Fibroblast of upper back skin (primary cell): ENCODE measurements at places on chromosomes 6 and 20.

GRCh38 chr6:141321493-141322347 lies 811.0 kb upstream of the GJE1 start:
- peak; percentile 69 for DNase-seq

DNA sequence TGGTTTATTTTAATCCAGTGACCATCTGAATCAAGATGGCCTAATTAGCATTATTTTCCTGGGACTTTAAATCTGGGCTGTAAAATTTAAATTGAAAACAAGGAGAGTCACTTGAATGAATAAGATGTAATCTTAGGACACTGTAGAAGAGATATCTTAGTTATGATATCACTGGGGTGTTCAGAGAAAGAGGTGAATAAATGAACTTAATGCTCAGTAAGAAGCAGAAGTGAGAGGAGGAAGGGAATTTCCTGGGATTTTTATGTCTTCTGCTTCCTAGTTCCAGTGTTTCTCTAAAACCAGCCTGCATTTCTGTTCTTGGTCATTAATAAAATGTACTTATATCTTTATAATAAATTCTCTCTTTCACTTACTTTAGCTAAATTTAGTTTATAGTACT lies 136.8 kb upstream of the PTPRK start:
- peak; percentile 19 for DNase-seq

GRCh38 chr20:53847139-53847836 lies 223.1 kb downstream of the BCAS1 start:
- no peak for DNase-seq

DNA sequence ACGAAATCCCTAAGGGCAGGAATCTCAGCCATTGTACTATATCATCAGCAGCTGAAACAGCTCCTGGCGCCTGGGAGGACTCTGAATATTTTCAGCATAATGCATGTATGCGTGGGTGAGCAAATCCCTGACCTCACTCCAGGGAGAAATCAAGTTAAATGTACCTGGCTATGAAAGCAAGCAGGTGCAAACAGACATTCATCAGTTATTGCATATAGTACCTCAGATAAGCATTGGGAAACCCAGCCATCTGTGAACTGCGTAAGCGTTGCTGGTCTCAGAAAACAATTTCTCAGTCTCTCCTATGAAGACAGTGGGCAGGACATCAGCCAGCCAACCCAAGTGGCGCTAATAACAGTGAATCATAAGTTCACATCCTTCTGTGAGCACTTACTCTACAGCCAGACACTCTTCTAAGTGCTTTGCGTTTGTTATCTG lies 622.6 kb downstream of the EPM2A start:
- peak; percentile 6 for DNase-seq

DNA sequence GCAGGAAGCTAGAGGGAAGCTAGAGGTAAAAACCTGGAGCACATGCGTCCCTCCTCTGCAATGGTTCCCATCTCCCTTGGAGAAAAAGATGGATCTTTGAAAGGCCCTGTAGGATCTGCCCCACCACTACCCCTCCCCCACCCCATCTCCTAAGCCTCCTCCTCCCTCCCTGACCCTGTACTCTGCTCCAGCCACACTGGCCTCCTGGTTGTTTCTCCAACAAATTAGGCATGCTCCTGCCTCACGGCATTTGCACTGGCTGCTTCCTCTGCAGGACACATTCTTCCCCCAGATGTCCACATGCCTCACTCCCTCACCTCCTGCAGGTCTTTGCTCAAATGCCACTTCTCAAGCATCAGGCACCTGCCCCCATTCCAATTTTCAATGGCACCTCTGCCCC lies 45.5 kb downstream of the UBE2V1 start:
- no peak for DNase-seq

GRCh38 chr6:74458536-74458935 lies 747.3 kb downstream of the COL12A1 start:
- no peak for DNase-seq

DNA sequence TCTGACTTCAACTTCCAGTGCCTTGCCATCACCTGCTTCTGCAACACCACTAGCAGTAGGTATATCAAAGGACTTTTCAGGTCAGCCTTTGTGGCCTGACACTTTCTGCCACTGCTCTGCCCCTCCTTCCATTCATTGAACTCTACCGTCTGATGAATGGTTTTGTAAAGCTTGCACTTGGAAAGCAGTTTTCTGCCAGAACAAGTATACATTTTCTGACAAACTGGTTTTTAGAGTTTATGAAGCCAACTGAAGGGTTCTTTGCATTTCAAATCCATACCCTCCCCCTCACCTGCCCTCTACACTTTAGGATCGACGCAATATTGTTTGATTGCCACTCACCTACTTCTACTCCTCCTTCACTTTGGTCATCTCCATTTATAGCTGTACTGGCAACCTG lies 603.1 kb downstream of the HACE1 start:
- DNase-seq = no peak

DNA sequence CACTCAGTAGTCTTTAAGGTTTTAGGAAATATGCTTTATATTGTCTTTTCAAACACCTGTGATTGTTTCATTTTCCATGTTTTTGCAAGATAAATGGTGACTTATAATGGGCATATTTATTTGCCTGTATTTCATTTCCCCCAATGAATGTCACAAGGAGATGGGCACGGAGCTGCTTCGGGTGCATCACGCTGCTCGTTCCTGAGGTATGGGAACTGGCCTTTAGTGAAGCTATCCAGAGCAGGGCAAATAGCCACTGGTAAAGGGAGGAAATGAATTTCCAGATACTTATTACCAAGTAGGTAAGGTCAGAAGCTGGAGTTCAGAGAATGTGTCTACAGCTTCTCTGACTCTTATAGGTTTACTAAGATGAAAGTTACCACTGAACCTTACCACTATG lies 3.7 kb downstream of the POU3F2 start:
- DNase-seq = no peak

DNA sequence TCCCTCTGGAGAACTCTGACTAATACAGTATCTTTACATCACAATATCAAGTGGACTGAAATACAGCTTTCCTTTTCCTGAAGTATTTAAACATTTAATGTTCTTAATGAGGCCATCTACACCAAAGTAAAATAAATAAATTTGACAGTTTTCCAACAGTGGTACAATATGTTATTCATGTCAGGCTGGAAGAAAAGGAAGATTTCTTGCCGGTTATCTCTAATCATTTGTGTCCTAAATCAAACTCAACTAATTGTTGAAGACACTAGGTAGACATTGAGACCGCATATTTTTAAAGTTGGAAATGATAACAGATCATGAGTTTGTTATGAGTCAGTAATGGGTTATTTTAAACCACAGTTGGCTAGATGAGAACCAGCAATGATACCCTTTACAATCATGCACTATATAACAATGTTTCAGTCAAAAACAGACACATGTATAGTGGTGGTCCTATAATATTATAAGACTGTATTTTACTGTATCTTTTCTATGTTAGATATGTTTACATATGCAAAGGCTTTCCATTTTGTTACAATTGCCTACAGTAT lies 241.6 kb downstream of the LMBRD1 start:
- DNase-seq = no peak

DNA sequence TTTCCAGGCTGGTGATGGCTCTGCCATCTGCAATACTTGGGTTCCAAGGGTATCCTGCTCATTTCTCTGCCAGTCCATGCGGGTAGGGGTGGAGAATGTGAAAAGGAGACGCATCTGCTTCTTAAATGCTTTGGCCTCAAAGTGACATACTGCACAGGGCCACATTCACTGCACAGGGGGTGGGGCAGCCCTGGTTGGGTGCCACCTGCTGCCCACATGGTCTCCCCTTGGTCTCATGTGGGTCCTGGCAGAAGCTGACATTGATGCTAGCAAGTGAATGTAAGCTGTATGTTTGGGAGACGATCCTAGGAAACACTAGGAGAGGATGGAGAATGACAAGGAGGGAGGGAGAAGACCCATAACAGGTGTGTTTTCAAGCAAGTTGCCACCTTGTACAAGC lies 140.9 kb downstream of the EDN3 start:
- no peak for DNase-seq

- DNase-seq = no peak
Observed at GRCh38 chr6:18330548-18331081, 56.5 kb upstream of the RNF144B start.

- no peak for DNase-seq
Observed at GRCh38 chr6:164135511-164136132, 721.1 kb downstream of the QKI start.

DNA sequence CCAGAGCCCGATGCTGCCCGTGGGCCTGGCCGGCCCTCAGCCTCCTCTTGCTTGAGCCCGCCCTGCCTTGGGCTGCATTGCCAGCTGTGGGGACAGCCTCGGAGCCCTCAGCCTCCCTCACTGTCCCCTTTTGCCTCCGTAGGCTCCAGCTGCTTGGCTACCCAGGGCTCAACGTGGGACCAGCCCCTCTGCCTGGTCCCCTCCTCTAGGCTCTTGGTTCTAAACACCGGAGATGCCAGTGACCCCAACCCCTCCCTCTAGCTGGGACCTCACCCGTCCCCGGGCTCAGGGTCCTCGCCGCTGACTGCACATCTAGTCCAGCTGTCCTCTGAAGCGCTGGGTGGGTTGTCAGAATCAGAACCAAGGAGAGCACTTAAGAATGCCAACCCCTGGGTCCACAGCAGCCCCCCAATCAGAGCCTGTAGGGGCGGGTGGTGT lies 345.2 kb downstream of the ZFAND3 start:
- no peak for DNase-seq

DNA sequence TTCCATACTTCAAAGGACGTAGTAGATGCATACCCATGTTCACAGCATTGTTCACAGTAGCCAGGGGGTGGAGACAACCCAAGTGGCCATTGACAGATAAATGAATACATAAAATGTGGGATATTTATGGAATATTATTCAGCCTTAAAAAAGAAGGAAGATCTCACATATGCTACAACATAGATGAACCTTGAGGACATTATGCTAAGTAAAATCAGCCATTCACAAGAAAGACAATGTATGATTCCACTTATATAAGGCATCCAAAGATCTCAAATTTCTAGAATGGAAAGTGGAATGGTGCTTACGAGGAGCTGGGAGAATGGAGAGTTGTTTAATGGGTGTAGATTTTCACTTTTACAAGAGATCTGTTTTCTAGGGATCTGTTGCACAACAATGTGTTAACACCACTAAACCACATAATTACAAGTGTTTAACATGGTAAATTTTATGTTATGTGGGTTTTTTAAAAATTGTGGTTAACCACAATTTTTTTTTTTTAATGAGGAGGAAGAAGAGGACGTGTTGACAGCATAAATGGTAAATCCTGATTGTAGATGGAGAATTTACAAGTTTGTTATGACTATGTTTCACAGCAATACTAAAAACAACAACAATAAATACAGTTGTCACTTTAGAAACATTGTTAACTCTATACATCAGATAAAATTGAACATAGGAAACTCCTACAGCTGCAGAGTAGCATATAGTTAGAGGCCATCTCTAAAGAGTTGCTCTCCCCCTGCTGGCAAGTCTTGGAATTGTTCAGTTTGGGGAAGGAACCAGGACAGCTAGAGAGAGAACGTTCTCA lies 41.6 kb downstream of the CCN2 start:
- peak; percentile 71 for DNase-seq
